ENCODE measurements at places on chromosomes 1 and 21.

GRCh38 chr1:105398909-105399308 is 1649.2 kb downstream of the AMY1C start:
- DNase-seq: no peak

- DNase-seq: no peak
Measured at GRCh38 chr1:194281376-194281775, 1095.0 kb upstream of the B3GALT2 start.

- DNase-seq: no peak
Measured at GRCh38 chr1:214584805-214585766, 17.9 kb upstream of the CENPF start.

- DNase-seq: no peak
Measured at GRCh38 chr1:211589782-211590721, 11.1 kb upstream of the SLC30A1 start.

DNA sequence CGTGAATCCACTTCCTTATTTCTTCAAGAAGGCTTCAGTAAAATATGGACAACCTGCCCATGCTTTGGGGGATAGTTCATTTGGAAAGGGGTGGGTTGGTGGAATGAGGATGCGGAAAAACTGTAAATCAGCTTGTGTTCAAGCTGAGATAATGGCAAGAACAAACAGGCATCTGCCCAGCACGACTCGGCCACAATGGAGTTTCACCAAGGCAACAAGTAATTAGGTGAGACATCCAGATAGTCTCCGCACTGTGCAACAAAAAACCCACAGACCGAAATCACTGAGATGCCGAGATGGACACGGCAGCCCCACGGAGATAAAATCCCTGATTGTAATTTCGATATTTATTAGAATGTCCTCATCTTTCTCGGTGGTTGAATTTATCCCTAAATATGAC is 455.2 kb downstream of the AJAP1 start:
- DNase-seq: no peak

GRCh38 chr1:241266121-241266520 is 90.9 kb downstream of the RGS7 start:
- DNase-seq: no peak

DNA sequence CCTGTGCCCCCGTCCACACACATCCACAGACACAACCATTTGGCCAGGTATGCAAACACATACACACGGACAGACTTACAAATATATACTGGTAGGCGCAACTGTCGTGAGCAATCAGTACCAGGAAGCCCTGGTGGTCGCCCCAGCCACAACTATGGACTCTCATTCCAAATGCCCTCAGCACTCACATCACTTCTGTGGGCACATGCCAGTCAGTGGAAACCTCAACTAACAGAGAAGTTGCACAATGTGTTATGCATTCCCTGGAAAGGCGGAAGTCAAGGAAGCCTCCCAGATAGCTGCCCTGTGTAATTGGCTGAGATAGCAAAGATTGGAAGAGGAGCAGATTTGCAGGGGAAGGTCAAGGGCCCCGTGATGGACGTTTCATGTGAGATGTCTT is 1.4 kb upstream of the HEYL start:
- DNase-seq: no peak

GRCh38 chr1:231684356-231685244 is 58.0 kb downstream of the DISC1 start:
- no peak for DNase-seq

DNA sequence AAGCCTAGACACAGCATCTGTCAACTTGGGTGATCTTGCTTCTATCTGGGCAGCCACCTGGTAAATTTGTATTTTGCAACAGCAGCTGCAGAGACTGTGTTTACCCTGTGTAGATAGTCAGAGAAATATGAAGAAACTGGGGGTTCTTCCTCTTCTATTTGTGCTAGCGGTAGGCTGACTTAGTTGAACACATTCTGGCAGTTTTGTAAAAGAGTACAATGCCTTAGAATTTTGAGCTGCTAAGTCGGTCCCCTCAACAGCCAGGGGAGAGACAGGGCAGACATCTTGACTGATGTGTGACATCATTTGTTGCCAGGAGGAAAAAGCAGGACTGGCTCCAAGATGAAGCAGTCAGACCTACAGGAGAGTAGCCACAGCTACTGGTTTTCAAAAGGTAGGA is 53.7 kb downstream of the KCNJ6 start:
- DNase-seq: no peak

- DNase-seq: peak; percentile 46
Measured at GRCh38 chr21:38229260-38229877, 27.4 kb upstream of the KCNJ15 start.

DNA sequence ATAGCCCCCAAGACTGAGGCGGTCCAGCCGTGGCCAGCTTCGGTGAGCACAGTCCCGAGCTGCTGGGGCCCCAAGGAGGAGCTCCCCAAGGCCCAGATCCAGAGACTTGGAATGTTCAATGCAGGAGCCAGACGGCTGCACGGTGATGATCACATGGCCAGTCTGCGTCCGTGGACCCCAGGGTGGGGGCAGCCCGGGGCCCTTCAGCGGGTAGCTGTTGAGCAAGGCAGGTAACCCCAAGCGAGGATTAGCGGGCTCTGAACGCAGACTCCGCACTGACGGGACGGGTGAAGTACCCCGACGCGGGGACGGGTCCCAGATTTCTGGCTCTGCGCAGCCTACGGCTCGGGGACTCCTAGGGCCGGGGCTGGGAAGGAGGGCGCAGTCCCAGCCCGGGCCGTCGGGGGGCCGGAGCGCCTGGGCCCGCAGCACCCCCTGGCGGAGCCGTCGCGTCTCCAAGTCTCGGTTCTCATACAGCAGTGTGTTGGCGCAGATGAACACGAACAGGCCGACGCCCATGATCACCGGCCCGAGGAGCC is 2.7 kb downstream of the TMEM200B start:
- peak; percentile 93 for DNase-seq

DNA sequence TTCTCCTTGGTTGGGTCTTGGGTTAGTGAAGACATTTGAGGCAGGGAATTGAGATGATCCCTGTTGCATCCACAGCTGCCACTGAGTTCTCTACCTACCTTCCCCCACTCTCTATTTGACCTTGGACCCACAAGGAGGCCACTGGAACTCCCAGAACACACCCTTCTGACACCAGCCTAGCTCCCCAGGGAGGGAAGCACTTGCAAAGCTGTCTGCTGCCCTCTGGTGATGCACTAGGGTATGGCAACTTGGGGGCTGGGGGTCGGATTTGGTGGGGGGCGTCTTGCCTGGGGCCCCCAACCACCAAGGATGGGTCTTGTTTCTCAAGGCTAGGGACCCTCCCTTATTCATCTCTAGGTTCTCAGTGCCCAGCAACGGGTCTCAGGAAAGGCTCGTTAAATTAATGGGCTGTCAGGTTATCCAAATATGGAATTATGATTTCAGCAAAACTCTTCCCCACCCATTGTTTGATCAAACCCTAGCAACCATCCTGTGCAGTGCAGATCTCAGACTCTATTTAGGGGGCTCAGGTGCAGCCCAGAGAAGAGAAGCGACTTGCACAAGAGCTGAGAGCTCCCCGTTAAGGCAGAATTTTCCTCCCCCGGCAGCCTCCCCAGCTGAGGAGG is 177.8 kb upstream of the KLHDC7A start:
- DNase-seq: no peak

DNA sequence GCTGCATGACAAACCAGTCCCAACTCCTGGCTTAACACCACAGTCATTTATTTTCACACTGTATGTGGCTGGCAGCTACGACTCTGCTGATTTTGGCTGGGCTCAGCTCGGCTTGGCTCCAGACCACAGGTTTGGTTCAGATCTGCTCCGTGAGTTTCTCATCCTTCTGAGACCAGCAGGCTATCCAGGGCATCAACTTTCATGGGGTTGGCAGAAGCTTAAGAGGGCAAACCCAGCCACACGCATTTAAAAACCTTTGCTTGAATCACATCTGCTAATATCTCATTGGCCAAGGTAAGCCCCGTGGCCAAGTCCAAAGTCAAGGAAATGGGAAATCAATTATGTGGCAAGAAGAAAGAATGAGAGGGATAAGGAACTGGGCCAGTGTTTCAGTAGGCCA is 574.2 kb downstream of the MATN1 start:
- DNase-seq: no peak

- no peak for DNase-seq
Measured at GRCh38 chr1:11227106-11228077, 35.0 kb downstream of the MTOR start.

- peak; percentile 72 for DNase-seq
Measured at GRCh38 chr1:149917571-149918144, at the start of gene SV2A. Gene SV2A (minus strand): TSS chr1:149917844. CDS start chr1:149913840, 4,004 bp downstream.

GRCh38 chr1:235834620-235835019 is 32.1 kb downstream of the LYST start:
- no peak for DNase-seq

GRCh38 chr21:41242238-41242829 is 74.3 kb upstream of the FAM3B start:
- DNase-seq: no peak

DNA sequence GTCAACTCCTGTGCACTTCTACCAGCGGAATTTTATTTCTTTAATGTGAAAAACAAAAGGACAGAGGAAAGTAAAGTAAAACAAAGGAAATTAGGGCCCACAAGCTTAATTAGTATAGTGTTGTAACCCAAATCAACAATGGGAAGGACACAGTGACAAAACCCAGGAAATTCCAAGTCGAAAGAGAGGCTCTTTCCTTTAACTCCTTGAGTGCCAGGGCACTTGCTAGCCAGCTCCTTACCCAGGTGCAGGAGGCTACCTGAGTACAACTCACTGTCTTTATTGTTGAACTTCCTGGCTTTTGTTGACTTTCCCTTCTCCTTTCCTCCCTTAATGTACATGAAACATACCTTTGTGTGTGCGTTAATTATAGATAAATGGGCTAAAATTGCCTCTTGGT is 55.0 kb downstream of the PEX14 start:
- no peak for DNase-seq

- DNase-seq: no peak
Measured at GRCh38 chr1:85495556-85495955, 30.6 kb upstream of the DDAH1 start.

GRCh38 chr1:202805886-202806844 is 2.1 kb downstream of the KDM5B start:
- no peak for DNase-seq

DNA sequence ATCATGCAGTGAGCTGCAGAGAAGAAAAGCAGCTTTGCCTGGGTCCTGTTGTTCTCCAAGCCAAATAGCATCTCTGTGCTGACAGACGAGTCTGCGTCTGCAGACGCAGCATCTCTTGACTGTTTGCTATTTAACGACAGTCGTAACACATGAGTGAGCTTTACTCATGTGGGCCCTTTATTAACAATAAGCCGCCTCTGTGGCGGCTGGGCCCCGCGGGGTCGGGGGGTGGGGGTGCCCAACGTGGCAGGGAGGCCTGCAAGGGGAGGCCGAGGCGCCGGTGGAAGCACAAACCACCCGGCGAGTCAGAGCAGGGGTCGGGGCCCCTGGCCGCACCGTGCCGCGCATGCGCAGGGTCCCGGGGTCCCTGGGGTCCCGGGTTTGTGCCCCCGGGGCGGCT is 435.1 kb downstream of the KIF26B start:
- DNase-seq: no peak

DNA sequence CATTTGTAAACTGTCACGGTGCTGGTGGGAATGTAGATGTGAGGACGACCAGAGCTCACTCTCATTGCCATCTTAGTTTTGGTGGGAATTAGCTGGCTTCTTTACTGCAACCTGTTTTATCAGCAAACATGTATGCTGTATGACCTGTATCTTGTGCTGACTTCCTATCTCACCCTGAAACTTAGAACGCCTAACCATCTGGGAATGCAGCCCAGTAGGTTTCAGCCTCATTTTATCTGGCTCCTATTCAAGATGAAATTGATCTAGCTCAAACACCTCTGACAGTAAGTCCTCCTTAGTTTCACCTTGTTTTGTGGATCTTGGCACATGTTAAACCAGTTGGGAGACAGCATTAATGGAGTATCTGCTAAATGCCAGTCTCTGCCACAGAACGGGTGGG is 174.6 kb downstream of the HLX start:
- DNase-seq: no peak

GRCh38 chr1:215971793-215972441 is 404.8 kb downstream of the KCTD3 start:
- DNase-seq: no peak

GRCh38 chr1:19988267-19989006 is 9.0 kb upstream of the PLA2G2A start:
- no peak for DNase-seq

Data from H1 (cell line).